Activated CD8-positive, alpha-beta memory T cell treated with anti-CD3 and anti-CD28 coated beads, Interleukin-2, amount 10 ng/mL, durations not matched to agents 7 days and 5 days (primary cell): ENCODE measurements at places on chromosomes 2 and 18. TPM values are rescaled to one million over a fixed set of nuclear protein-coding genes. Genes with fewer than 3 reads are reported as not detected.
A peak's percentile ranks its signal among the peaks of the same experiment; 100 is the strongest.

GRCh38 chr18:22667156-22667555, 249.4 kb upstream of the CTAGE1 start:
- DNase-seq, result no peak

GRCh38 chr2:237773826-237774225, 24.8 kb upstream of the RBM44 start:
- no peak for DNase-seq

DNA sequence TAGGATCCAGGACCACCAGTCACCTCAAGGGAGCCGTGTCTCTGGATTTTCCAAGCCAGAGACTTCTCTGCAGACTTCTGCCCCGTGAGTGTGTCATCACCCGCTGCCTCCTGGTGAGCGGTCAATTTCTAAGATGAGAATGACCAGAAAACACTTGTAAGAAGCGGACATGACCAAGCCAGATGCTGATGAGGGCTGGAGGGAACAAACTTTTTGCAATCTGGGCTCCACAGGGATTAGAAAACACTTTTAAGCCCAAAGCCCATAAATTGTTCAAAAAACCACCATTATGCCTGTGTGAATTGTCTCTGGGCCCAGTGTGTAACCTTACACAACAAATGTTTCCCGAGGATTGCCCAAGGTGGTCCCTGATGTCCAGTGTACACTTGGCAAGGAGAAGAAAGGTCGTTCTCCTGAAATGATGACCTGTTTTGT, 5.3 kb upstream of the NPPC start:
- DNase-seq, result peak; percentile 35

GRCh38 chr18:67219821-67220220, 296.7 kb downstream of the DSEL start:
- no peak for DNase-seq

DNA sequence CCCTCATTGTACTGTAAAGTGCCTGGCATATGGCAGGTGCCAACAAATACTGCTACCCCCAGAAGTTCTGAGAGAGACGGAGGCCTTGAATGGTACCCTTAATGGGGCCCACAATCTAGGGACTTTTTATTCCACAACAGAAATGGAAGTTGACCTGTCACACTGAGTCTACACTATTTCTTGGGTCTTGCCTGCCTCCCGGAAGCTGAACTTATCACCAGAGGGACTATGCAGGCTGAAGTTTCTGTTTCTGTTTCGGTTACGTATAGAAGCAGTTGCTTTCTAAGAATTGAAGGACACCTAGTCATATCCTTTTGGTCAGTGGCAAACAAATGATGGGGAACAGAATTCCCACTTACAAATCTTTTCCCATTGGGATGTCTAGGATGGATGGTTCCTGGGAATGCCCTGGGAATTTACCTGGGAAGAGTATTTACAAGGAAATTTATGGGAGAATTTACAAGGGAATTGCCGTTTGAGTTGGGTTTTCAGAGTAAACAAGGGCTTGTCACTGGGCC, 74.2 kb downstream of the HS1BP3 start:
- DNase-seq, result peak; percentile 78

GRCh38 chr2:100628506-100628905, 65.7 kb downstream of the PDCL3 start:
- DNase-seq, result no peak

DNA sequence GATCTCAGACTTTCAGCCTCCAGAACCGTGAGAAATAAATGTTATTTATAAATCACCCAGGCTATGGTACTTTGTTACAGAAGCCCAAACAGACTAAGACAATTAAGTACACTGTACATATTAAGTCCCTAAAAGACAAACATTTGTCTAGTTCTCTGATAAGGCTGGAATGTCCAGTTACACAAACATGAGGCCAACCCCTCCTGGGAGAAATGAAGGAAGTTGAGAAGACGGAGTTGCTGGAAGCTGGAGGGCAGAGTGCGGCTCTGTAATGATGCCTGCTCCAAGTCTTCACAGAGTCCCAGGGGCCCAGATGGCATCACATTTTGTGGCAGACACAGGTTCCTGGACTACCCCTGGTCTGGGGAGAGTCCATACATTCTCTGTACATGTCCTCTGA, 79.2 kb upstream of the ST8SIA3 start:
- DNase-seq, result no peak

GRCh38 chr2:20595439-20596192, 55.3 kb downstream of the HS1BP3 start:
- DNase-seq, result peak; percentile 81

GRCh38 chr2:176468457-176469113, 199.3 kb downstream of the MTX2 start:
- DNase-seq, result no peak

DNA sequence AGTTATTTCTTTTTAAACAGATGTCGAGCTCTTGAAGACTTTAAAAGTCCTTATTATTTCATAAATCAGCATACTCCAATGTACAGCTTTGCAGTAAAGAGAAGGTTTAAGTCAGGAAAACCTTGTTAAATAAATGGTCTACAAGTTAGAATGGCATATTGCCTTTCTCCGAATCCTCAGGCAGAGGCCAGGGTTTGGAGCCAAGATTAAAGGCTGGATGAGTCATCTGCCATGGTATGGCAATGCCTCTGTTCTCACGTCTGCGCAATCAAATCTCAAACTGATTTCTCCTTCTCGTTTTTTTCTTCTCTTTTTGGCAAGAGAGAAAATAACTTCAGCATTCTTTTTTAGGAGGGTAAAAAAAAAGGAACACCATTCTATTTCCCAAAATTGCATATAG, 5.6 kb upstream of the KCNJ3 start:
- no peak for DNase-seq

The MBD2 gene
- 148 TPM for total RNA-seq

The INO80C gene
- total RNA-seq, result 18.5 TPM

The PIEZO2 gene
- total RNA-seq, result not detected

The C1QL2 gene
- total RNA-seq, result not detected

The ASB18 gene
- not detected for total RNA-seq

The LCT gene
- 0.56 TPM for total RNA-seq

The SLC19A3 gene
- total RNA-seq, result not detected
